Activated B cell treated with CpG ODN at 0.5 μM for 24 hours (primary cell): ENCODE measurements at places on chromosomes 5 and 9.

GRCh38 chr9:127139775-127140174 lies 17.3 kb upstream of the ANGPTL2 start:
- no peak for DNase-seq

- no peak for DNase-seq
These were observed 70.3 kb downstream of the ZNF366 start for GRCh38 chr5:72436796-72437471.

DNA sequence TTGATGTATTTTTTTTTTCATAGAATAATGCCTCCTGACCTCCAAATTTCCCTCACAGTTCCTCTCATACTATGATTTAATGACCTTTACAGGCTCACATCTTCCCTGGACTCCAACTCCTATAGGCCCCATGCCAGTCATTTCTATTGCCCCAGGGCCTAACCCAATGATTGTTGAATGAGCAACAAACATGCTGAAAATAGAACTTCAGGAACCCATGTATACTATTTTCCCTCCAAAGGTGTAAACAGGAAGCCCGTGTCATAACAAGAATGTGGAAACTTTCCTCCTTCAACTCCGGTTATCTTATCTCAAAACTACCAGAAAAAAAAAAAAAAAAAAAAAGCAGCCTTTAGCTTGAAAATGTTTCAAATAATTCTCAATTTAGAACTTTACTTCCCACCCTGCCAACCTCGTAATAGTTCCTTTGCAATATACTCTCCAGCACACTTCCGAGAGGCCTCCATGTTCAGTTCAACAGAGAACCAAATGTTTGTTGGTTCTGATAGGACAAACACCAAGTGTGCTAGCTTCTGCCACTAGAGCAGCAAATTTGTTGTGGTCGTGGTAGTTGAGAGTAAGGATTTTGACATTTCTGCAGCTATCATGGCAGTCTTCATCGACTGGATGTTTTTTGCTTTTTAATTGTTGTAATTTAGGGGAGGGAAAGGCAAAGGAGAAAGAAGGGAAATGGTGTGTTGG lies 25.8 kb downstream of the TRPM6 start:
- no peak for DNase-seq

DNA sequence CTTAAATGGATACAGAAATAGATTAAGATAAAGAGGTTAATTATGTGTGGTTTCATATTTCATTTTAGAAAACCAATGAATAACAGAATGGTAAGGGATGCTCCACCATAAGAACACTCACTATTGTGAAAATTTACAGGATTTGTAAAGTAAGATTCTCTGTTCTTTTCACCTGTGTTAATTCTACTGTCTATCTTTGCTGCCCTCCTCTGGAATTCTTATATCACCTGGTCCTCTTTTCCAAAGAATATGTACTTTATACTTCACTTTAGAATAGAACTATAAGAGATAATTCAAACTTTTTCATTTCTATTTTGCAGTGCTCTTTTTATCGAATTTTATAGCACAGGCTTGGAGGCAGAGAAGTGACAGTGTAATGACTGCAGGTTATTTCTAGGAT lies 213.4 kb downstream of the LURAP1L start:
- no peak for DNase-seq

DNA sequence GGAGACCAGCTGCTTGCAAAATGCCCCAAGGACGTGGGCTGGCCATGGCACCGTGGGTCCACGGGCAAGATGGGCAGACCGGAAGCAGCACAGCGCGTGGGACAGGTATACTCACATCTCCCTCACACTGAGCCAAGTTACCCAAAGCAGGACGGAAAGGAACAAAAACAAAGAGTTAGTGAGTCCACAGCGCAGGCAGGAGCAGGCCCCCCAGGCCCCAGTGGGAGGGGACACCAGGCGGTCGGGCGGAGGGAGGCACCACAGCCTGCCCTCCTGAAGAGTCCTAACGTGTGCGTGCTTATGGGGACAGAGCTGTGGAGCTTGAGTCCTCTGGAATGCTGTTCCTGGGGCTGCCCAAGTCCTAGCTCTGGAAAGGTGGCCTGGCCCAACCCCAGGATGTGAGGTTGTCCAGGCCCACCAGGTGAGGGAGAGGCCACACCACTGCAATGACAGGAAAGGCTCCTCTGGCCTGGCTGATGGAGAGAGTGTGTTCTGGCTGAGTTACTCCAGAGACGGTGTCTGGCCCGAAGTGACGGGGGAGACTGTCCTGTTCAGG lies 15.2 kb downstream of the SH3GLB2 start:
- DNase-seq, result no peak

DNA sequence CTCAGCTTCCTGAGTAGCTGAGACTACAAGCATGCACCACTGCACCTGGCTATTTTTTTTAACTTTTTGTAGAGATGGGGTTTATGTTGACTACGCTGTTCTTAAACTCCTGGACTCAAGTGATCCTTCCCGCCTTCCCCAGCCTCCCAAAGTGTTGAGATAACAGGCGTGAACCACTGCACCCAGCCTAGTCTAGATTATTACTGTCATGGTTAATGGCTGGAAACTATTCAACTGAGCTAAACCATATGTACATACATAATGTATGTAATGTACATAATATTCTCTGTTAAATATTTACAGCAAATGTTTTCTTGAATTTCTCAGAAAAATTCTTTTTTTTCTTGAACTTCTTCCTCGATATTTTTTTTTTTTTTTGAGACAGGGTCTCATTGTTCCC lies 21.3 kb downstream of the PPP2CA start:
- no peak for DNase-seq

GRCh38 chr5:151180291-151180690 lies 22.7 kb upstream of the ANXA6 start:
- no peak for DNase-seq

DNA sequence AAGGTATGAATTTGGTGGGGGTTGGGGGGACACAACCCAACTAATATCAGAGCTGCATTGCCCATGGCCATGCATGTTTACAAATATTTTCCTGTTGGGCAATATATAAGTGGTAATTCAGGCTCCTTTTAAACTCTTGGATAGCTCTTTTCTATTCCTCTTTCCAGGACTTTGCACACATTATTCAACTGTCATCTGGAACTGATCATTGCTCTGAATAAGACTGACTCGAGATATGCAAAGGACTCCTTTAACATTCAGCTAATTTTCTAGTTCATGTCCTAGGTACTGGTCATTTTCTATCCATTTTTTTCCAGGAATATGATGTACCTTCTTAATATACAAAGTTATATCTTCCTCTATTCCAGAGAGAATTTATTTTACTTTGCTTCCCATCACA lies 89.5 kb upstream of the STK32A start:
- DNase-seq, result no peak

GRCh38 chr5:141960018-141960417 lies 2.0 kb upstream of the PCDH12 start:
- DNase-seq, result no peak

GRCh38 chr9:86091477-86091876 lies 7.9 kb downstream of the GOLM1 start:
- DNase-seq, result no peak

GRCh38 chr5:127101533-127101932 lies 28.2 kb upstream of the C5orf63 start:
- no peak for DNase-seq
